ENCODE measurements at places on chromosomes 6 and 20.

DNA sequence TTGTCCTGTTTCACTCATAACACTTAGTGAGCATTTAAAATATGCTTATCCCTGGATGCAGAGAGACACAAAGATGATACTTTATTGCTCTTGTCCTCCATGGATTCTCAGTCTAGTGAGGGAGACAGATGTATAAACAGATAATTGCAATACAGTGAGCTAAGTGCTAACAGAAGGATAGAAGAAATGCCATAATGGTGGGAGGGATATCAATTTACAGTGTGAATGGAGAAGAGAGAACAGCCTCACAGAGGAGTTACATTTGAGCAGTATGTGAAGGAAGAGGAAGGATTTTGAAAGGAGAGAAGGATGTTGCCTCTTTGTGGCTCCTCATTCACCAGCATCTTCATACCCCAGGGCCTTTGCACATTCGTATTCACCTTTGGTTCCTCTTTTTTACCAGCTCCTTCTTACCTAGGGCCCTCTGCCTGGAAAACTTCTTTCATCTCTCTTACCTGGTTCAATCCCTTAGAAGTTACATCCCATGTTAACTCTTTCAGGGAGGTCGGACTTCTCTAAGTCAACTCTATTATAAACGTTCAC is 341.7 kb downstream of the PRL start:
- no peak for DNase-seq

GRCh38 chr6:7841781-7842468 is 68.7 kb downstream of the TXNDC5 start:
- DNase-seq, result no peak

- DNase-seq, result no peak
Measured at GRCh38 chr6:75250552-75250951, 7.0 kb upstream of the COX7A2 start.

- DNase-seq, result no peak
Measured at GRCh38 chr20:37777012-37777950, 83.5 kb downstream of the CTNNBL1 start.

DNA sequence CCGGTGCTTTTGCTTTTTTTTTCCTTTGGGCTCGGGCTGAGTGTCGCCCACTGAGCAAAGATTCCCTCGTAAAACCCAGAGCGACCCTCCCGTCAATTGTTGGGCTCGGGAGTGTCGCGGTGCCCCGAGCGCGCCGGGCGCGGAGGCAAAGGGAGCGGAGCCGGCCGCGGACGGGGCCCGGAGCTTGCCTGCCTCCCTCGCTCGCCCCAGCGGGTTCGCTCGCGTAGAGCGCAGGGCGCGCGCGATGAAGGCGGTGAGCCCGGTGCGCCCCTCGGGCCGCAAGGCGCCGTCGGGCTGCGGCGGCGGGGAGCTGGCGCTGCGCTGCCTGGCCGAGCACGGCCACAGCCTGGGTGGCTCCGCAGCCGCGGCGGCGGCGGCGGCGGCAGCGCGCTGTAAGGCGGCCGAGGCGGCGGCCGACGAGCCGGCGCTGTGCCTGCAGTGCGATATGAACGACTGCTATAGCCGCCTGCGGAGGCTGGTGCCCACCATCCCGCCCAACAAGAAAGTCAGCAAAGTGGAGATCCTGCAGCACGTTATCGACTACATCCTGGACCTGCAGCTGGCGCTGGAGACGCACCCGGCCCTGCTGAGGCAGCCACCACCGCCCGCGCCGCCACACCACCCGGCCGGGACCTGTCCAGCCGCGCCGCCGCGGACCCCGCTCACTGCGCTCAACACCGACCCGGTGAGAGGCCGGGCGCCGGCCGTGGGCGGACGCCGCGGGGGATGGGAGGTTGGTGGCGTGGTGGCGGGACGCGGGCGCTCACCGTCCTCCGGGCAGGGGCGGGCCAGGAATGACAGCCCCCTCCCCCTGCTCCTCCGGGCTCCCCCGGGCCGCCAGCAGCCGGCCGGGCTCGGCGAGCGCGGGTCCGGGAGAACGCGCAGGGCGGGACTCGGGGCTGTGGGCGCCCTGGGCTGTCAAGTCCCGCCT is 606 bp downstream of the ID4 start:
- DNase-seq, result peak; percentile 62

- no peak for DNase-seq
Measured at GRCh38 chr6:136960781-136961180, 38.7 kb downstream of the SLC35D3 start.

DNA sequence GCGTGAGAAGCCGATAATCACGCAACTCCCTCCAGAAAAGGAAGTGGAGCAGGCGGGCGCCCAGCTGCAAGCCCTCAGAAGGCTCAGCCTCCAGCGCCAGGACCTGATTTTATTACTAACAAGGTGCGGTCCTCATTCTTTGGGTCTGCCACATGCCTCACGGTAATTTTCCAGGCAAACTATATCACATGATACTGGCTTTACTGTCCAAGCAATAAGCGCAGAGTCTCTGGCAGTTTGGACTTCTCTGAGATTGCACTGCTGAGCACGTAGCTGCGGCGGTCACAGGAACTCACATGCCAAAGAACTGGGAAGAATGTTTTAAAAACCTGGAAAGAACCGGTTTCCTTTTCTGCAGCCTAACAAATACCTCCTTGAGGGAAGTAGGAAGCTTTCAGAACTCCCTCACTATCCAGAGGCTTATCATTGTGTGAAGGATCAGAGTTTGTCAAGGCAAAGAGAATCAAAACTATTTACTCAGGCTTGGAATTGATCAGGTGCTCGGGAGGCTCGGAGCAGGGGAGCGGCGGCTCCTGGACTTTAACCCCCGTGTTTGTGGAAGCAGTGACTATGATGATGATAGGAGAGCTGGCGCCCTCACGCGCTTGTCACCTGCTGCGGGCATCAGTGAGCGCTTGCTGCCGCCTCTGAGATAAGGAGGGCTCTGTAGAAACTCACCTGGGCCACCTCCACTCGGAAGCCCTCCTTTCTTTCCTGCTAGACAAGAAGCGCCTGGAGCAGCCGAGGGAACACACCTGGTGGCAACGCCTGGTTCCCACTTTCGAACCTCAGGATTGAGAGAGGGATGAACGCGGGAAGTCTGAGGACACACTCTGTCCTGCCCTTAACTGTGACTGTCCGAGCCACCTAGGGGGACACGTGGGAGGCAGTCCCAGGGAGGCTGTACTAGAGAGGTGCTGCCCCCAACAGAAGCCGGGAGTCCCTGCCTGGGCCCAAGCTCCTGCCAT is 27.2 kb upstream of the SYNJ2 start:
- DNase-seq, result peak; percentile 43

GRCh38 chr6:42269974-42270510 is 52.4 kb upstream of the MRPS10 start:
- DNase-seq, result no peak

DNA sequence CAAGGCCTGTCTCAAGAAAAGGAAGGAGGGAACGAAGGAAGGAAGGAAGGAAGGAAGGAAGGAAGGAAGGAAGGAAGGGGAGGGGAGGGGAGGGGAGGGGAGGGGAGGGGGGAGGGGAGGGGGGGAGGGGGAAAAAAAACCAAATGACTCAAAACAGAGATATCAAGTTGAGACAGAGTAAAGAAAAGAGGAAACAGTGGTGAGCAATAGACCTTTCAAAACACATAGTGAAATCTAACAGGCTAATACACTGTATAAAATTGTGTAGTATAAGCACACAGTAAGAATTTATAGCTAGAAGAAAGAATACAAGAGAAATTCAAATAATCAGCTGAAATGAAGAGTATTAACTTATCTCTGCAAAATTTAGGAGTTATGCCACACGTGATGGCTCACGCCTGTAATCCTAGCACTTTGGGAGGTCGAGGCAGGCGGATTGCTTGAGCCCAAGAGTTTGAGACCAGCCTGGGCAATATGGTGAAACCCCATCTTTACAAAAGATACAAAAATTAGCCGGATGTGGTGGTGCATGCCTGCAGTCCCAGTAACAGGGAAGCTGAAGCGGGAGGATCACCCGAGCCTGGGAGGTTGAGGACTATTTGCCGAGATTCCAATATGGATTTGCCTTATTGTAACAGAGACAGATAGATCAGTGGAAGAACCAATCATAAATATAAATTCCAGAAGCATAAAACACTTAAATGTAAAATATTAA is 123.2 kb downstream of the PRND start:
- no peak for DNase-seq

GRCh38 chr20:11394145-11394833 is 523.4 kb upstream of the BTBD3 start:
- DNase-seq, result no peak

DNA sequence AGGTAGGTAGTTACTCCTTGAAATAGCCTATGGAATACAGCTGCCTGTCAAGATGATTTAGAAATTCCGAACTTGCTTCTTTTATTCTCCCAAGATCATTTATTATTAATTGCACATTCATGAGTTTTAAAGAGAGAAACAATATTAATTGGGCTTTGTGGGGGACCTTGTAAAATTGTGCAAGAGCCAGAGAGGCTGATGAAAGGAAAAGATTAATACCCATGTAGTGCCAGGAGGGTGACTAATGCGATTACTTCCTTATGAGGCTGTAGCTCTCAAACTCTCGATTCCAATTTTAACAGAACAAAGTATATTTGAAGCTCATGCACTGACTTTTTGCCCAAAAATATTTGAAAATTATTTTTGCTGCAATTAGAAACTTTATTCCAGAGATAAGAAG is 423.8 kb upstream of the ID4 start:
- no peak for DNase-seq

GRCh38 chr6:7147051-7147671 is 39.4 kb downstream of the RREB1 start:
- DNase-seq, result no peak

GRCh38 chr6:98844244-98845210 is 10.2 kb downstream of the POU3F2 start:
- DNase-seq, result no peak

DNA sequence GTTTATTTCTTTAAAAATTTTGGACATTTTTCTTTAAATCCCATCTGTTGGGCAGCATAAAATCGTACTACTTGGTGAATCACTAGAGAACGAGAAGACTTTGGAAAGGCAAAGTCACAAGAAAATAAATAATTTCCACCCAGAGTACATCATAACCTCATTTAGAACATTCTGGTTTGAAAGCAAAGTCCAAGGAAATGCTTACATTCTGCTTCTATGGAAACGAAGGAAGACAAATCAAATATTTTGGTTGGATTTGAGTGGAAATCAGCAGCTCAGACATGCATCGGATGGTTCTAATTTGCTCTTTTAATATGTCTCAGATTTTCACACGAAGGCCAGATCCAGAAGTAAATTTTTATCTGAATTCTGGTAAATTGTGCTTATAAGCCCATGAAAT is 60.7 kb upstream of the LTV1 start:
- DNase-seq, result no peak

GRCh38 chr6:32825966-32826365 is 9.2 kb upstream of the HLA-DOB start:
- peak; percentile 68 for DNase-seq

- no peak for DNase-seq
Measured at GRCh38 chr20:55057779-55058415, 582.5 kb downstream of the DOK5 start.

DNA sequence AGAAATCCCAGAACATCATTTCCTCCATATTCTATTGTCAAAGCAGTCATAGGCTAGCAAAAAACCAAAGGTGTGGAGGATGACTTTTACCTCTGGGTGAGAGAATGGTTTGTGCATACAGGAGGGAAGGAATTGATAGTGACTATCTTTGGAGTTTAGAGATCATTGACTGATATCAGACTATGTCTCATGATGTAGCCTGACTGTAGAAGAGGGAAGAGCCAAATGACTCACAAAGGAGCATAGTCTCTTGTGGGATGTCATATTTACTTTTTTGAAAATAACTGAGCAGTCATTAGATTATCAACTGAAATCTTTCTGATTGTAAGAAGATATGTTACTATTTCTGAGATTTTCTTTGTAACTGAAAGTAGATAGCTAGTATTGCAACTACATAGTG is 158.5 kb downstream of the FLRT3 start:
- DNase-seq, result no peak

DNA sequence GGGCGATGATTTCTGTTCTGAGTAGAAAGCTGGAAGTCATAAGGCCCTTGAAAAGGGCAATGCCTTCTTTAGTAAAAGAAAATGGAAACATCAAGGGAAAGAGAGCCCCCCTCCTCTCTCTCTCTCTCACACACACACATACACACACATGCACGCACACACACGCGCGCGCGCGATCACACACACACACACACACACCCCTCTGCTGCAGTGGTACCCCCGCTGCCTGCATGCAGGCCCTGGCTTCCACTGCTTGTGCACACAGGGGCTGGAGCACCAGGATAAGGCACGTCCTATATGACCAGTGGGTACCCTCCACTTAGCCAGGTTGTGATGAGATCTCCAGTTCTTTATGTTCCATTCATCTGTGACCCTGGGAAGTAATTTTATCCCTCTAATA is 300.9 kb downstream of the SLC35F1 start:
- no peak for DNase-seq

GRCh38 chr6:115514656-115515055 is 546.0 kb downstream of the FRK start:
- no peak for DNase-seq

DNA sequence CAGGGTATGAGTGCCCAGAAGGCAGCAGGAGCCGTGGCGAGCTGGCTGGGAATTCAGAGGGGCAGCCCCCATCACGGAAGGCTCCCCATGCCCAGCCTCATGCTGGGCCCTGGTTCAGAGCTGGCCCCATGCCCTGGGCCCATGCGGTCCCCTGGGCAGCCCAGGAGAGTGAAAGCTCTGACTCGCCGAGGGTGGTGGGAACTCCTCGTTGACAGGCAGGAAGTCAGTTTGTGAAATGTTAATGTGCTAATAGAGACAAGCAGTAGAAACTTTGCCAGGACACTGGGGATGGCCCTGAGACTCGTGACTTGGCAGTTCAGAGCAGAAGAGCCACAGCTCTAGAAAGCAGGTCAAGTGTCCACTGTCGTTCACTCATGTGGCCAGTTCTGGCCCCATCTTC is 353.0 kb downstream of the TAF4 start:
- DNase-seq, result no peak

- no peak for DNase-seq
Measured at GRCh38 chr6:138403324-138403800, 661 bp upstream of the HEBP2 start.

- DNase-seq, result no peak
Measured at GRCh38 chr6:26328265-26328844, 36.6 kb upstream of the BTN3A2 start.

DNA sequence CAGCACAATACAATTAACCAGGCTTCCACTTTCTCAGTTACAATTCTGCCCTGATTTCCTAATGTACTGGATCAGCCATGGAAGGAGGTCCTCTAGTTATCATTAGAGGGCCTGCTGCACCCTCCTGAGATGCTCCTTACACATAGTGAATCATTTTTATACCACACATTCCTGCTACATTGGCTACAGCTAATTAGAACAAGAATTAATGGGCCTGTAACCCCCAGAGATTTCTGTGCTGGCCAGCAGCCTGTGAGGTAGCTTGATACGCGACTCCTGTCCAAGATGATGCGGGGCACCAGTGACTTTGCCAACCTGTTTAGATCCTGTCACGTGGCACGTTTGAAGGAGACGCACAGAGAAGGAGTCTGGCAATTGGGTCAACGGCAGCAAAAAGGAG is 422.8 kb downstream of the EPM2A start:
- DNase-seq, result no peak

Measured in GM23338 (cell line).